ENCODE measurements at places on chromosomes 4 and X. TPM values are rescaled to one million over a fixed set of nuclear protein-coding genes. Genes with fewer than 3 reads are reported as not detected.

DNA sequence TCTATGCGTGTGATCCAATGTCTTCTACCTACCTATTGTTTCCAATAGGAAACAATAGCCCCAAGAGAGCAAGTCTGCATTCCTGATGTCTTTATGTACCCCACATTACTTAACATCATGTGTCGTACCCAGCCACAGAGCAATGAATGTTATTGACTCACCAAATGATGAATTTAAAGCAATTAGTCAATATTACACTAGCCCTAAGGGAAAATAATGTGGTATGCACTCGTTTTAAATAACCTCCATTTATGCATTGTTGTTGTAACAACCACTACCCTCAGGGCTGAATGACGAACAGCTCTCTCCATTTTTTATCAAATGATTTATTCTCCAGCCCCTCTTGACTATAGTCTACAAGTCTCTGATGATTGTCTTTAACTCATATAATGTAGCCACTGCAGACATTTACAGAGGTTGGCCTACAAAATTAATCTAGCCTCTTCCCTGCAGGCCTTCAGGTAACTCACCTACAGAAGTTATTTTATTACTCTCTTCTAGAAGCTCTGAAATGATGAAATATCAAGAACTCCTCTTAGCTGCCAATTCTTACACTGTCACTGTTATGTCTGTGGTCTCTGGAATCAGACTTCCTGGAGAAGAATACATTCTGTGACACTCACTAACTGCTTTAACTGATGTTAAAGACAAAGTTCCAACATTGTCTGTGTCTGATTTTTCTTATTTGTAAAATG, 601.7 kb upstream of the GRIA3 start:
- DNase-seq, result no peak

DNA sequence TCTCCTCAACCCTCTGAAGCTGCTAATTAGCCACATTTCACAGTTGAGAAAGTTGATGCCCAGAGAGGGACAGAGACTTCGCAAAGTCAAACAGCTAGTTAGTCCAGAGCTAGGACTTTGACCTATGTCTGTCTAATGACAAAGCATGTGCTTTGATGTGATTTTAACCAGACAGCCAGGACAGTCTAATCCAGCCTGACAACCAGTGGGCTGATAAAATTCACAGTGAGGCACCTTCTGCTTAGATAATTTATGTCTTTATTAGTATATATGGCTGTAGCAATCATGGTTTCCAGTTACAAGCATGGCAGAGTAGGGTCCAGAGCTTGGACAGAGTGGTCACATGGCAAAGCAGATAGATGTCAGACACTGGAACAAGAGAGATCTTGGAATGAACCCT, 133.6 kb upstream of the C1QTNF7 start:
- no peak for DNase-seq

GRCh38 chr4:19982556-19982955, 269.1 kb upstream of the SLIT2 start:
- no peak for DNase-seq

DNA sequence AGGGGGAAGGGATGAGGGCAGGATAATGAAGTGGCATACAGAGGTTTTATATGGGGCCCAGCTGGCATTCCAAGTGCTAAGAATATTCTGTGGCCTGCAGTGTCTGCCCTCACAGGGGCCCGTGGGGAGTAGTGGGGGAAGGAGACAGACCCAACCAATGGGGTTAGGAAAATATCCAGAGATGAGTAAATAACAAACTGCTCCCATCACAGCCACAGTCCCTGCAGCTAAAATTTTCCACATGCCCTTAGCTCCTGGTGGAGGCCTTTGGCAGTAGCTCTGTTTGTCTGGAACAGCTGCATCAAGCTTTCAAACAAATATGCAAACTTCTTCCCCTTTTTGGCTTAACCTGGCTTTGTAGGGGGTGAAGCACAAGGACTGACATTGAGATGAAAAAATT, 3.1 kb downstream of the SRPX2 start:
- no peak for DNase-seq

GRCh38 chrX:44975666-44976263, 102.8 kb downstream of the KDM6A start:
- no peak for DNase-seq

GPR119 gene
- total RNA-seq, result not detected

HDX gene
- 2.1 TPM for total RNA-seq

MAGEA9B gene
- total RNA-seq, result not detected

TENT5D gene
- total RNA-seq, result not detected
